ENCODE measurements at places on chromosomes 2 and 18.

- no peak for DNase-seq
Measured at GRCh38 chr2:8154936-8155335, 526.9 kb upstream of the ID2 start.

DNA sequence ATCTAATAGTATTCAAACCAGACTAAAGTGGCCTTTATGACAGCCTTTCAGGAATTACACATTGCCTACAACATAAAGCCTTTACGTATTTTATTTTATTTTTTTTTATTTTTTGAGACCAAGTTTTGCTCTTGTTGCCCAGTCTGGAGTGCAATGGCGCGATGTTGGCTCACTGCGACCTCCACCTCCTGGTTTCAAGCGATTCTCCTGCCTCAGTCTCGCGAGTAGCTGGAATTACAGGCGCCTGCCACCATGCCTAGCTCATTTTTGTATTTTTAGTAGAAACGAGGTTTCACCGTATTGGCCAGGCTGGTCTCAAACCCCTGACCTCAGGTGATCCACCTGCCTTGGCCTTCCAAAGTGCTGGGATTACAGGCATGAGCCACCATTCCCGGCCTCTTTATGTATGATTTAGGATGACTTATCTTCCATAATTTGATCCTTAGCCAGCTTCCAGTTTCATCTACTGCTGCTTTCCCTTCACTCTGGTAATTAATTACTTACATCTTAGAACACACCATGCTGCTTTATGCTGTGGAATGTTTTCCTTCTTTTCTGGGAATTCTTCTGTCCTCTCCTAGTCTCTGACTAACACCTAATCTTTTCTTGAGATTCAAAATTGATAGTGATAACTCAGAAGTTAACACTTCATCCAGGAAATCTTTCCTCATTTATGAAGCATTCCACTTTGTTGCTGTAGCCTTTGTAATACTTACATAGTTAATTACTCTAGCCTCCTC is 2.6 kb downstream of the USP14 start:
- no peak for DNase-seq

GRCh38 chr2:11562476-11562875 is 28.6 kb downstream of the GREB1 start:
- DNase-seq, result no peak

DNA sequence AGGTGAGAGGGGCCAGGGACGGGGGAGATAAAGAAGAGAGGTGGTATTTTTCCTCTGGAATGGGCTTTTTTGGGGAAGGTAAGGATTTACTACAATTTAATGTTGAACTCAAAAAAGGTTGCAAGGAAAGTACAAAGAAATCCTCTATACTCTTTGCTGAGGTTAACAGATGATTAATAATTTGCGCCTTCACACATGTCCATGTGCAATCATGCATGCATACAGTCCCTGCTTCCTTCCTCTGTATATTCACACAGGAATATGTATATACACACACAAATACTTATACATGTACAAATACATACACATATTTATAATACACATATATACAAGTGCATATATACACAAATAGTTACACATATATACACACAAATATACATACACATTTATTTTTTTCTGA is 193.4 kb downstream of the NBAS start:
- DNase-seq, result no peak

- DNase-seq, result no peak
Measured at GRCh38 chr18:69680123-69680522, 267.6 kb downstream of the CD226 start.

DNA sequence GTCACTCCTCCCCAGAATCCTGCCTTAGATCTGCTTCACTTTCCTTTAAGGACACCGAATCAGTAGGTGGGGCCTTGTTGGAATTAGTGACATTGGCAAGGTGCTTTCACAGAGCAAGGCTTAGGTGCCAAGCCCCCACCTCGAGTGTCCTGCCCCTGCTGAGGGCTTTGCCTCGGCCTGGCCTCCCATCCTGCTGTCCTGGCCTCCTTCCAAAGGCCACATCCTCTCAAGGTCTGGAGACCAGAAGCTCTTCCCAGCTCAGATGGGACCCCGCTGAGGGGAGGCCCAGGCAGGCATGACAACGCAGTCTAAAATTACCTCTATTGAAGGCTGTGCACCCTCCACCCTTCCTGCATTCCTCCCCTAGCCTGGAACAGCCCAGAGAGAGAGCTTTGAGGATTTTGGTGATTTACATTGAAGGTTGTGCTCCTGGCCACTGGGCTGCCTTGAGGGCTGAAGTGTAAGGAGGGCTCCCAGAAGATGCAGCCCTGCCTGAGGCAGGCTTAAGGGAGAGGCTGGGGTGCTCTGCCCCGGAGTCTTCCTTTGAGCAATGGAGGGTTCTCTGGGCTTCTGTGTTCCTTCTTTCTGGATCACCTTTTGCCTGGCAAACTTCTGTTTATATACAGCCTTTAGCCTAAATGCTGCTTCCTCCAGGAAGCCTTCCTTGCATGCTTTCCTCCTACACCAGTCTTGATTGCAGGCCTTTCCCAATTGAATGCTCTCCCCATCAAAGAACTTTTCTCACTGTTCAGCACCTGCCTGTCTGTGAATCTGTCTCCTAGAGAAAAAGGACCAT is 154.4 kb downstream of the DDX1 start:
- no peak for DNase-seq

All from stimulated activated effector memory CD8-positive, alpha-beta T cell treated with anti-CD3 and anti-CD28 coated beads, Interleukin-12 subunit alpha, Interleukin-12 subunit beta, amount 100 ng/mL, for 72 hours (primary cell).